ENCODE measurements at places on chromosomes 3 and 15.

DNA sequence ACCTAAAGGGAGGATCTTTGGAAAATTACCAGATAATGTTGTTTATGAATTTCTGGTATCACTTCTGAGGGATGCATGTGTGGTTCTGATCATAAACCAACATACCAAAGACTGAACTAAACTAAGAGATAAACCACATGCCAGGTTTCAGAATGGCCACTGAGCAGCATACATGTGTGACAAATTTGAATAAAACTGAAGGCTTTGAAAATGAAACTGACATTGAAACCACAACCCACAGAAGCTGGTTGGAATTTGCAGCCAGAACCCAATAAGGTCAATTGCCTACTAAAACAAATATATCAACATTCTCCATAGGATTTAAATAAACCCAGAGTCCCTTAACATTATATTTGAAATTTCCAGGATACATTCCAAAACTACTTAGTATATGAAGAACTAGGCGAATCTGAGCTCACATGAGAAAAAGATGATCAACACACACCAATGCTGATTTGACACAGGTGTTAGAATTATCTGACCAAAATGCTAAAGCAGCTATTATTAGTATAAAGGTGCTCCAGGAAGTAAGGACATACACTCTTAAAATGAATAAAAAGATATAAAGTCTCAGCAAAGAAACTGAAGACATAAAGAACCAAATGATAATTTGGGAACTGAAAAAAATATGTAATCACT, 125.0 kb downstream of the ZNF280D start:
- DNase-seq = no peak

DNA sequence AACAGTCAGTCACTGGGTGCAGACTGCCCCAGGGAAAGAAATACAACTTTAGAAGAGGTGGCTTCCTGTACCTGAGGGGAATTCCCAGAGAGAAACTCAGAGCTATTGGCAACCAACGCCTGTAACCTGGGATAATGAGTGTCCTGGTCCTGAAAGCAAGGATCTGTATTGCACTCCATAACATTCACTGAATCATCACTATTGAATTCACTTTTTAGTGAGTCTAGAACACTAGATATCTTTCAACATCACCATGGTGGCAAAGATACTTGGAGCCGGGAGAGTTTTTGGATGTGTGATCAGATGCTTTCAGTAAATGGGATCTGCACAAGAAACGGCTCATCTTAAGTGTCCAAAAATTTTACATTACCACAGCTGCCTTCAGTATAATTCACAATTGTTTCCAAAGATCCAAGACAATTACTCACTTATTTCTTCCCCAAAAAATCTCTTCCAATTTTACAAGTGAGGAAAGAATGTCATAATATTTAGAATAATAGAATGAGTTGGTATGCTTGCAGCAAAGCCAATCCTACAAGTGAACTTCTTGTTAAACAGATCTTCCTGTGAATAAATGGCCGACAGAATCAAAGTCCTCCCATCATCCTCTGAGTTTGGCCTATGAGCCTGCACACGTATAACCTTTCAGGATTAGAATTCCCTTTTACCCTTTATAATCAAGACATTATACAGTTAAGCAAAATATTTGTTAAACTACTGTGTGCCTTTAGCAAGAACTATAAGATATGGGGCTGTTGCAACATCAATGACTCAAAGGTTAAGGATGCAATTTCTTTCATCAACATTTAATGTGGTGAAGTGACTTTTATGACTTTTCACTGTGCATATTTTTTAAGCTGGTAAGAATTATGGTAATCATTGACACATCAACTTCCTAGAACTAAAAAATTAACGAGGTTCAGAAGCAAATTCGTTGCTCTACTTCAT, 243.3 kb upstream of the COL8A1 start:
- no peak for DNase-seq

DNA sequence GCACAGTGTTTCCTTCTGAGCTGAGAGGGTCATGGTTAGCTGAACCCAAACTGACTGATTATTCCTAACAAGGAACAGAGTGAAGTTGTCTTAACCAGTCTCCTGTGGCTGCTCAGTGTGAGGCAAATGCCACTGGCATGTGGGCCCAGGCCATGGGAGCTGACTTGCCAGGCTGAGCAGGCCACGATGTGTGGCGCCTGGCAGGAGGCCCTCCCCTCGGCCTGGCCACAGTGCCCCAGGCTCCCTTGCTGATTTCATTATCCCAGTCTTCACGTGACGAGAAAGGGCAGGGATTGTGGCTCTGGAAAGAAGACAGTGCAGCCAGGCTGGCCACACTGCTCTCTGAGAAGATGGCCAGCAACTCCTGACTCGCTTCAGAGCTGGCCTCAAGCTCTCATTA, 58.8 kb downstream of the SLCO2A1 start:
- no peak for DNase-seq

DNA sequence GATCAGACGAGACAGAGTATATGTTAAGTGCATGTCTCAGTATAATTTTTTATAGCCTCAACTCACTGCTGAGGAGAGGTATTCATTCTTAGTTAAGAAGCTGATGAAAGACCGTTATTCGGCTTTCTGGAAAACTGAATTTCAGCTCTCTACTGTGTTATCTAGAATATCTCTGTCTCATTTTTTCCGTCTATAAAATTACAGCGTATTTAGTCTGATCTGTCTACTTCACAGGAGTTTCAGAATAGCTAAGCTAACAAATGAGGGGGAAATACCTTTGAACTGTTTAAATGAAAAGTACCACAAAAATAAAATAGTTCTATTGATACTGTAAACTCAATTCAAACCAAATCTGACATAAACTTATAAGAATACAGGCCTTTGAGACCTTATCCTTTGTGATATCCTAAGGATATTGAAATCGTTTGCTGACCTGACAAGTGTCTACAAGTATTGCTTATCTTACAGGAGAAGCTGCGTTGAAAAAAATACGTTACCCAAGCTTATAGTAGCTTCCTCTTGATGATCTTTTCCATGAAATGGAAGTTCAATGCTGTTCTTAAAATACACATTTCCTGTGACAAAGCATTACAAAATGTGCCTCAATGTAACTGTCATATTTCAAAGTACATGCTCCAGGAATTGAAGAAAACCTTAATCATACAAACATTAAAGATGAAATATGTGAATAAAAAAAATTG, 104.6 kb downstream of the IL1RAP start:
- no peak for DNase-seq

DNA sequence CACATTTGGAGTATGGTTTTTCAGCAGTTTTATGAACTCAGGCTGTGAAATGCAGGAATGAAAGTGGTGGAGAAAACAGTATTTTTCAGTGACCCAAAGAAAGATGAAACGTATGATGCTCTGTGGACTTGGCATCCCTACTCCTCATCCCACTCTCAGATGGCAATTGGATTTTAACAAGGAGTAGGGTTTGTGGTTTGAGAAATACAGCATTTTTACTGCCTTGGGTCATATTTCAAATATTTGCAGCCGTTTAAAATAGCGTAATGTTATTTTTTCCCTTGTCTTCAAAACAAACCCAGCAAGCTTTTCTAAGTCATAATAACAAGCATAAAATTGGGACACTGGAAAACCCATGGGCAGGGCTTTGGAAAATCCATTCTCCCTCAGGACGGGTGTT, 117.2 kb upstream of the LRIG1 start:
- DNase-seq = no peak

GRCh38 chr3:149214702-149215101, 6.9 kb downstream of the CP start:
- DNase-seq = no peak

DNA sequence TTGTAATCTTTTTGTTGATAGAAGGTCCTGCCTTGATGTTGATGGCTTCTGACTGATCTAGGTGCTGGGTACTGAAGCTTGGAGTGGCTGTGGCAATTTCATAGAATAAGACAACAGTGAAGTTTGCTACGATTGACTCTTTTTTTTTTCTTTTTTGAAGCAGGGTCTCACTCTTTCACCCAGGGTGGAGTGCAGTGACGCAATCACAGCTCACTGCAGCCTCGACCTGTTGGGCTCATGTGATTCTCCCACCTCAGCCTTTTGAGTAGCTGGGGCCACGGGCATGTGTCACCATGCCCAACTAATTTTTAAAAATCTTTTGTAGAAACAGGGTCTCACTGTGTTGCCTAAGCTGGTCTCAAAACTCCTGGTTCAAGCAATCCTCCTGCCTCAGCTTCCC, 14.2 kb downstream of the ARID3B start:
- no peak for DNase-seq

GRCh38 chr15:55221090-55222011, 24.6 kb upstream of the RSL24D1 start:
- no peak for DNase-seq

- DNase-seq = no peak
These were observed 307.7 kb downstream of the TUSC7 start for GRCh38 chr3:117017135-117017894.

GRCh38 chr3:52435246-52436101, 9.4 kb downstream of the SEMA3G start:
- DNase-seq = no peak

DNA sequence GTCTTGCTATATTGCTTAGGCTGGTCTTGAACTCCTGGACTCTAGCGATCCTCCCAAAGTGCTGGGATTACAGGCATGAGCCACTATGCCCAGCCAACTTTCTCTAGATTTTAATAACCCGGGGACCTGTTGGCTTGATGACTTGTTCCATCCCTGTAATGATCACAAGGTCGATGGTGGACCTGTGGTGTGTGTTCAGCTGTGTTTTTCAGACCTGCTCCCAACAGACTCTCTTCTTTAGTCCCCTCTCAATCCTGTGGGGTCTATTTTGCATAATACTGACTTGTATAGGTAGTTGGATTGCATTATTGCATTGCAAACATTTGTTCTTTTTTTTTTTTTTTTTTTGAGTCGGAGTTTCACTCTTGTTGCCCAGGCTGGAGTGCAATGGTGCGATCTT, 1.9 kb downstream of the MAP2K1 start:
- DNase-seq = no peak

GRCh38 chr3:150315721-150316120, 92.4 kb upstream of the TSC22D2 start:
- DNase-seq = no peak

GRCh38 chr15:73630921-73631362, 2.2 kb downstream of the NPTN start:
- no peak for DNase-seq

GRCh38 chr3:69737392-69737791, 1.9 kb upstream of the MITF start:
- no peak for DNase-seq
